Suprapubic skin (tissue), 4 donors: ENCODE measurements at places on chromosomes 7 and 10.

- no peak for DNase-seq
Observed at GRCh38 chr7:92412745-92413144, 34.5 kb upstream of the GATAD1 start.

GRCh38 chr10:102243309-102243708, 2.0 kb upstream of the PITX3 start:
- DNase-seq: no peak

DNA sequence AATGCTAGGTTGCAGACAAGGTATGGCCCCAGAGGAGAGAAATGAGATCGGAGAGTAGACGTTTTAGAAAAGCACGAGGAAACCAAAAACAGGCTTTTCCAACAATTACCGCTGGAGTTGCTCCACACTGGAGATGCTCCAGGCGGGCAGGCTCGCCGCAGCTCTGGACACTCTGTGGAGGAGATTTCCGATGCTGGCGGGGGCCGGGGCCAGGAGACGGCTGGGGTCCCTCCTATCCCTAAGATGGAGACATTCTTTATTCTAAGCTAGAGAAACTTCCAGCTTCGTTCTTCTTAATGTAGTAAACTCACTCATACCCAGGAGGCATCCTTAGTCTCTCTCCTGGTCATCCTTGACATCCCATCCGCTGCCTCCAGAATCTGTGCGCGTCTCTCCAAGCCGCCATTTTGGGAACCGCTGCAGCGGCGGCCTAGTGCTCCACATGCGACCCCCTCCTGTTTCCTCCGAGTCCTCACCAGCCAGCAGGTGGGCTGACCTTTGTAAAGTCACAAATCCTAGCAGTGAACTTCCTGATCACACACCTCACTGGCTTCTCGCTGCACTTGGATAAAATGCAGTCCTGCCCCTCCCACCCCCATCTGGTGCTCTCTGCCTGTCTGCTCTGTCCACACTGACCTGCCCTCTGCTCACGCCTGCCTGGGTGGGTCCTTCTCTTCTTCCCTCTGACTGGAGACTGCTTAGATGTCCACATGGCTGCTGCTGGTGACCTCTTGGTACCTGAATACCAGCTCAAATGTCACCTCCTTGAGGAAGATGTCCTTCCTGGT, 11.9 kb downstream of the PYROXD2 start:
- no peak for DNase-seq

DNA sequence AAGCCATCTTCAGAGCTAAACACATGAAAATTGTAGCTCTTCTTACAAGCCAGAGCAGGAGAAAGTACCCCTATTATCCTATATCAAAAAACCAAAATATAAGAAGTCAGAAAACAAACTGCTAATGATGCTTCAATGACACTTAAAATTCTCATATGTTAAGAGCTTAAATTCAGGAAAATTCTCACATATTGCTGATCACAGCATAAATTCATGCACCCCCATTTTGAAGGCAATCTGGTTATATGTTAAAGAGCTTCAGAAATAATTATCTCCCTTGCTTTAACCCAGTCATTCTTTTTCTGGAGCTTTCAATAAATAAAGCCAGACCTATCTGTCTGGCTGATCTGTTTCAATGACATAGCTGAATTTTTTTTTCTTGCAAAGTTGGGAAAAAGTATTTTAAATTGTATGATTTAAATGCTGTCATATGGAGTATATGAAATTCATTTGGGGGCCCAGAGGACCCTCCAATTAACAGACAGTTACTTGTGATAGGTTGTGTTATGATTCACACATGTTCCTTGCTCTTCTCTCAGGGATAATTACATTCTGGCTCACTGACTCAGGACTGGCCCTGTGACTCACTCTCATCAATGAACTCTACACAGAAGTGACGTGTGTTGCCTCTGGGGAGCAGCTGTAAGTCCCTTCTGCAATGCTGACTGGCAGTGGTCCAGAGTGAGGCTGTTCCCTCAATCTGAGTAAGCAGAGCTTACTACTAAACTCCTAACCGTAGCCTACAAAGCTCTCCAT, 85.2 kb downstream of the HGF start:
- peak; percentile 93 for DNase-seq

DNA sequence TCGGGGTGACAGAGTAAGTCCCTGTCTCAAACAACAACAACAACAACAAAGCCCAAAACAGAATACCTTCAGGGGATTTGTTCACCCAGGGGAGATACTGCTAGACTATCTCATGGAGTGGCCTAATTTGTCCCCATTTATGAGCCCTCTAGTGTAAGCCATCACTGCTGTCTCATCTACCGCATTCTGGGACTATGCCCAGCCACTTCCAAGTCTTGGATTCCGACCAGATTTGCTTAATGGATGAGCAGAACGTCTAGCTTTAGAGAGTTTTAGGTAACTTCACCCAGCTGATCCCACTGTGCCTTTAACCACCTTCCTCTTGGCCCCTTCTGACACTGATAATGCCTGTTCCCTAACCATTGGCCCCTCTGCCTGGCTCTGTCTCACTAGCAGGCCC, 47.1 kb downstream of the PAPSS2 start:
- DNase-seq: no peak

- DNase-seq: no peak
Observed at GRCh38 chr7:7707806-7708205, 10.6 kb downstream of the RPA3 start.

- DNase-seq: no peak
Observed at GRCh38 chr7:7335215-7335614, 152.9 kb downstream of the C1GALT1 start.

DNA sequence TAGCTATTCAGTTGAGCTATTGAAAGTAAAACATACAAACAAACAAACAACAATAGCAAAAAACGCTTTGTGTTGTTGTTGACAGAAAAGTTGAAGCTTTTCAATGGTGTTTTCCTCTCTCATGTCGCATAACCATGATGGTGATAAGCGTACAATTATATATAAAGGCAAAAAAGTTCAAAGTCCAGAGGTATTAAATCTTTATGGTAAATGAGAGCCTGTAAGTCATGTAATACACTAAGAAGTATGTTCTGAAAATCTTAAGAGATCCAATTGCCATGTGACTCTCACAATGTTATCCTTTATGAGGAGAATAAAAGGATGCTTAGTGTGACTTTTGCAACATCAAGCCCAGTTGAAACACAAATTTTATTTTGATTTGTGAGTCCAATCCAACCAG, 93.9 kb downstream of the PPP1R9A start:
- DNase-seq: no peak

DNA sequence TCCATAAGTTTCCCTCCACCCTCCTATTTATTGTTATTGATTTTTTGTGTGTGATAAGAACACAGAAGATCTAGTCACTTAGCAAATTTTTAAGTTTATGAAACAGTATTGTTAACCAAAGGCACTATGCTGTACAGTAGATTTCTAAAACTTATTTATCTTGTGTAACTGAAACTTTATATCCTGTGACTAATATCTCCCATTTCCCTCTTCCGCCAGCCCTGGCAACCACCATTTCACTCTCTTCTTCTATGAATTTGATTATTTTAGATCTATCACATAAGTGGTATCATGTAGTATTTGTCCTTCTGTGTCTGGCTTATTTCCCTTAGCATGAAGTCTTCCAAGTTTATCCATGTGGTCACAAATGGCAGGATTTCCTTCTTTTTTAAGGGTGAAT, 144.3 kb upstream of the INHBA start:
- no peak for DNase-seq

- DNase-seq: no peak
Observed at GRCh38 chr10:13518076-13518692, 10.6 kb downstream of the BEND7 start.

- DNase-seq: no peak
Observed at GRCh38 chr7:54969208-54969967, 49.4 kb upstream of the EGFR start.

- DNase-seq: no peak
Observed at GRCh38 chr10:63204667-63205391, 71.7 kb downstream of the NRBF2 start.

- no peak for DNase-seq
Observed at GRCh38 chr7:90919816-90920215, 323.7 kb downstream of the CDK14 start.

- DNase-seq: no peak
Observed at GRCh38 chr10:69007260-69007659, 18.7 kb downstream of the KIFBP start.

DNA sequence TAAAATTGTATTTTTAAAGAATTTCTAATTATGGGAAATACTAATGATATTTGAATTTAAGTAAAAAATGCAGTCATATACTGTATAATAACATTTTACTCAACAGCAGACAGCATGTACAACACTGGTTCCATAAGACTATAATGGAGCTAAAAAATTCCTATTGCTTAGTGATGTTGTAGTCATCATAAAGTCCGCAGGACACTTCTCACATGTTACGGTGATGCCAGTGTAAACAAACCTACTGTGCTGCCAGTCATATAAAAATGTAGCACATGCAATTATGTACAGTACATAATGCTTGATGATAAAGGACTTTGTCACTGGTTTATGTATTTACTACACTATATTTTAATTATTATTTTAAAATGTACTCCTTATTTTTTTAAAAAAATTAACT, 629.3 kb downstream of the IPMK start:
- DNase-seq: no peak

GRCh38 chr7:45161138-45161537, 3.5 kb downstream of the RAMP3 start:
- no peak for DNase-seq

GRCh38 chr10:97220355-97220754, 34.6 kb upstream of the SLIT1 start:
- DNase-seq: no peak

GRCh38 chr7:83119494-83119893, 43.2 kb downstream of the PCLO start:
- DNase-seq: no peak

- no peak for DNase-seq
Observed at GRCh38 chr10:113441220-113441619, 111.6 kb upstream of the HABP2 start.

- DNase-seq: no peak
Observed at GRCh38 chr10:22737587-22737986, 23.2 kb upstream of the PIP4K2A start.

GRCh38 chr7:91503934-91504555, 239.8 kb downstream of the FZD1 start:
- DNase-seq: no peak

- DNase-seq: no peak
Observed at GRCh38 chr10:22599048-22599561, 115.3 kb downstream of the PIP4K2A start.

GRCh38 chr10:96339956-96340904, 18.6 kb downstream of the OPALIN start:
- no peak for DNase-seq

- DNase-seq: no peak
Observed at GRCh38 chr7:69338144-69338543, 260.1 kb upstream of the AUTS2 start.

DNA sequence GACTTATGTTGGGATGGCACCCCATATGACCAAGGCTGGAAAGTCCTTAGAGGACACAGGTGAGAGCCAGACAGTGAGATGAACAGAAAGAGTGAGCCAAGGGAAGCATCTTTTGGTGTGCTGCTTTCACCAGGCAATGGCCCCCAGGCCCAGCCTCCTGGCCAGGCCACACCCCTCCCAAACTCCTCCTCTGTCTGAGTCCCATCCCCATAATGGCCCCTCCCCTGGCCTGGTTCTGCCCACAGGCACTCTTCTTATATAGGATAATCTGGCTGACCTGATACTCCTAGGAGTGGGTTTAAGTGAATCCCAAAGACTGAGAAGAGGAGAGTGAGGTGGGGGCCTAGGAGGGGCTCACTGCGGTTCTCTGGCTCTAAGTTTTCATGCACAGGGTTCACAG, 252.5 kb downstream of the RPS24 start:
- DNase-seq: no peak

DNA sequence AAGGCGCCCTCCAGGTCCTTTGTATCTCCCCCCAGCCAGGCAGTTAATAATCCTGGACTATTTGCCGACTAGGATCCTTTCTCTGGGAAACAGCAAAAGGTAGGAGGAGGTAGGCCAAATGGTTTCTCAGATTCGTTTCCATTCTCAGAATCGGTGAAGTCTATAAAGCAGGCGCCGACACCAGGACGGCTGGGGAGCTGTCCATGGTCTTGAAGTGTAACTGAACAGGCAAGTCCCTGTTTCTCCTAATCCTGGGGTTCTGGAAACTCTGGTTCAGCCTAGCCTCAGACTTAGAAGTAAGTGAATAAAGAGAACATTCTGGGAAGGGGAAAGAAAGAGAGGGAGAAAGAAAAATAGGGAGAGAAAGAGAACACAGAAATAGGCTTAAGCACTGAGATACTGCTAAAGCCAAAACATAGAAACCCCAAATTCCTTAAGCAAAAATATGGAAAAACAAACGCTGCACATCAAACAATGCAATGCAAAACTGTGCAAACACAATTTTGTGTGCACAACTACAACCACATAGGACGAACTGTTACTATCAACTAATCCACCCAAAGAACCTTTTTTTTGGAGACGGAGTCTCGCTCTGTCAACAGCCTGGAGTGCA, 11.1 kb upstream of the INA start:
- DNase-seq: no peak

DNA sequence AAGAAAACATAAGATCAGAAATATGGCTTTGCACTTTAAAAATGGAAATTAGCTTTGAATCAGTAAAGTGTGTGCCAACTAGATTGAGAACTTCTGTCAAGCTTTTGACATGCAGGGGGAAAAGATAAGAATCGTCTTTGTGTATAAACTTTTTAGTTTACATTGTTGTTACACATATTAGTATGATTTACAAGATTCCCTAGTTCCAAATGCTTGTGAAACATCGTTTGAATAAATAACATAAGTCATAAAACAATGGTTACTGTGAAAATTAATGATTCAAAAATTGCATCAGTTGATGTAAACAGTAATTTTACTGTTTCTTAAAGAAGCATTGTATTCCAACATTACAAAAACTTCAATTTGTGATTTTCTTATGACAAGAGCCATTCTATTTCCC, 207.6 kb upstream of the MTPN start:
- no peak for DNase-seq

GRCh38 chr10:497898-498451, 191.5 kb downstream of the DIP2C start:
- no peak for DNase-seq

DNA sequence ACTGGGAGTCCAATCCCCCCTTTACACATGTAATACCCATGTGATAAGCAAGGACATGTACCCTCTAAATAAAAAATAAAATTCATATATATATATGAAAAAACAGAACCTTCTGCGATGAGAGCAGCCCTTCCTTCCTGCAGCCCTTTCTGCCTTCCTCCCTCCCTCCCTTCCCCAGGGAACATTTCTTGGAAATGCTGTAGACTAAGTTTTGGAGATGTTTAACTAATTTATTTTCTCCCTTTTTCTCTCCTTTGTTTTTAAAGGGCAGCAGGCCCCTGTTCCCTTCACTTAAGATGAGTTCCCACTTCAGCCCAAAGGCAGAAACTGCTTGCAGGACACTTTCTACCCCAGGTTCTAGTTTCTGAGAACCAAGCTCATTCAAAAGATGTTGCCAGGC, 179.2 kb downstream of the FRMD4A start:
- DNase-seq: no peak
